ENCODE measurements at places on chromosomes 13 and 19. TPM values are rescaled to one million over a fixed set of nuclear protein-coding genes. Genes with fewer than 3 reads are reported as not detected.

OR7C1 gene
- polyA plus RNA-seq: not detected

ZNF665 gene
- 1.5 TPM for polyA plus RNA-seq

TRIP10 gene
- 50.7 TPM for polyA plus RNA-seq

- DNase-seq: no peak
Observed at GRCh38 chr19:7527516-7528191, 5.2 kb downstream of the MCOLN1 start.

HCST gene
- 0.93 TPM for polyA plus RNA-seq

Data from IMR-90 (cell line).